ENCODE measurements at places on chromosomes 2 and 18.
A peak's percentile ranks its signal among the peaks of the same experiment; 100 is the strongest.

DNA sequence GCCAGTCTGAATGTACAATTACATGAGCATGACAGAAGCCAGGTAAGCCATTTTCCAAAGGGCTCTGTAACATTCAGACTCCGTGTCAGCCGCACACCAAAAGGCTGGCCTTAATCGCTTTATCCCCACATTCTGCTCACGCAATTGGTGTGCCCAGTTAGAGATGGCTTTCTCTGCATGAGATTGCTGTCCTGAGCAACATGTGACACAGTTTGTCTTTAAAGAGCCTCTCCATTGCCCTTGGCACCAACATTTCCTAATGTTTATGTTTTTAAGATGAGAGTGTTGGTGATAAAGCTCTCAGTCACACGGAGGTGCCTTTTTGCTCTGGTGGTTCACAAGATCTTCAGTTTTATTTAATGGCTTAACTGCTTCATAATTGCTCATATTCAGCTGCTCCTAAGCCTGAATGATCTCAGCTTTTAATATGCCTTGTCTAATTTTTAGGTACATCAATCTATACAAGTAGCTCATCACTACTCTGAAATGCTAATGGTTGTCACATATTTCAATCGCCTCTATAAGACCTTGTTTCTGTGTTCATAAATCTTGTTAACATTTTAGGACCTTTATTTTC, 164.8 kb upstream of the ACVR2A start:
- no peak for DNase-seq

GRCh38 chr2:108533832-108534583, at the start of gene LIMS1:
TSS of gene LIMS1 (plus strand) at chr2:108534470. CDS start at chr2:108534563, 93 bp downstream.
- DNase-seq: peak; percentile 81

DNA sequence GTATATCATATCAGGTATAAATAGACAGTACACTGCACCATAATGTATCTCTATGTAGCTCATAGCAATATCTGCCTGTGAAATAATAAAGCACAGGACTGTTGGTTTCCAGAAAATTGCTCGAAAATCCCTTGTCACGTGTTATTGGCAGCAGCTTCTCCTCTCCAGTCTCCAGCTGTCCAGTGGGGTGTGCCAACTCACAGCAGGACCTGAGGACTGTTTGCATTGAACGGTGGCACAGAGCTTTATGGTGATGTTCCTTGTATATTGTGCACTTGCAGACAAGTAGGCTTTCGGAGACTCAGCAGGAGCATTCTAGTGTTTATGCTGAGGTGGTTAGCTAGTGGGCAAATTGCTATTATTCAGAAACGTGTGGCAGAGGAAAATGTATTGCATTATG, 182.2 kb upstream of the ATP5MC3 start:
- no peak for DNase-seq

DNA sequence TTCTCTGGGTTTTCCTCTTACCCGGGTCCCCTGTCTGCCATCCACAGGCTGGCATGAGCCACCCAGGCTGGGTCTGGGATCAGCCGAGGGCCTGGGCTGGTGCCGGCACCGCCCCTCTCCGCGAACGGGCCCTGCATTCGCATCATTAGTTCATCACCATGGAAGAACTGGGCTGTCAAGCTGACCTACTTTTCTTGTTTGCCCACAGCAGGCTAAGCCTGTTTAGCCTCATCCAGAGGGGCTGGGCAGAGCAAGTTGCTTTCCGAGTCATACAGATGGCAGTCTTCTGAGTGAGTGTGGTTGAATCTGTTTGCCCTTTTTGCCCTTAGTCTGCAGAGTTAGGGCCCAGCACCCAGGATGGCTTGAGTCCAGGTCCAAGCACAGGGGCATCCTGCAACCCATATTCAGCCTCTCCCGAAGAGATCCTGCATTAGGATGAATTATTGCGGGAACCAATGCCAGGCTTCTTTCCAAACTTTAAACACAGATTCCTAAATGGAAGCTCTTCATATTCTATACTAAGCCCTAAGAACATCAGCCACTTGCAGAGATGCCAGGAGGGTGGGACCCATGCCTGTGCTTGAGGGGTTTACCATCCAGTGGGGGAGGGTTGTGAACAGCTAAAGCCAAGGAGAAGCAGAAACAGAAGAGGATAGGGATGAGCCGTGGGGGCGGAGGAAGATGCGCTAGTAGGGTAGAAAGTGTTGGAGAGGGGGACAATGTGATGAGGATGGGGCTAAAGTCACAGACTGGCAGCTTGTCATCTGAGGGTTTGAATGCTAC, 68.0 kb downstream of the NPAS2 start:
- DNase-seq: no peak

DNA sequence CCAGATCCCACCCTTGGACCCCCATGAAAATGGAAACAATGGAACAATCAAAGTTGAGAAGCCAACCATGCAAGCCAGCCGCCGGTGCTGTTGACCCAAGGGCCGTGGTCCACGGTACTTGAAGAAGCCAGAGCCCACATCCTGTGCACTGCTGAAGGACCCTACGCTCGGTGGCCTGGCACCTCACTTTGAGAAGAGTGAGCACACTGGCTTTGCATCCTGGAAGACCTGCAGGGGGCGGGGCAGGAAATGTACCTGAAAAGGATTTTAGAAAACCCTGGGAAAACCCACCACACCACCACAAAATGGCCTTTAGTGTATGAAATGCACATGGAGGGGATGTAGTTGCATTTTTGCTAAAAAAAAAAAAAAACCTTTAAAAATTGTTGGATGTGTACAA, 26.5 kb upstream of the TXNDC2 start:
- no peak for DNase-seq

- DNase-seq: peak; percentile 53
Observed at GRCh38 chr2:172253190-172254052, 150.7 kb upstream of the DLX2 start.

GRCh38 chr2:185221-185620, 78.6 kb downstream of the SH3YL1 start:
- DNase-seq: no peak

GRCh38 chr2:236200378-236200777, 32.2 kb upstream of the GBX2 start:
- no peak for DNase-seq

DNA sequence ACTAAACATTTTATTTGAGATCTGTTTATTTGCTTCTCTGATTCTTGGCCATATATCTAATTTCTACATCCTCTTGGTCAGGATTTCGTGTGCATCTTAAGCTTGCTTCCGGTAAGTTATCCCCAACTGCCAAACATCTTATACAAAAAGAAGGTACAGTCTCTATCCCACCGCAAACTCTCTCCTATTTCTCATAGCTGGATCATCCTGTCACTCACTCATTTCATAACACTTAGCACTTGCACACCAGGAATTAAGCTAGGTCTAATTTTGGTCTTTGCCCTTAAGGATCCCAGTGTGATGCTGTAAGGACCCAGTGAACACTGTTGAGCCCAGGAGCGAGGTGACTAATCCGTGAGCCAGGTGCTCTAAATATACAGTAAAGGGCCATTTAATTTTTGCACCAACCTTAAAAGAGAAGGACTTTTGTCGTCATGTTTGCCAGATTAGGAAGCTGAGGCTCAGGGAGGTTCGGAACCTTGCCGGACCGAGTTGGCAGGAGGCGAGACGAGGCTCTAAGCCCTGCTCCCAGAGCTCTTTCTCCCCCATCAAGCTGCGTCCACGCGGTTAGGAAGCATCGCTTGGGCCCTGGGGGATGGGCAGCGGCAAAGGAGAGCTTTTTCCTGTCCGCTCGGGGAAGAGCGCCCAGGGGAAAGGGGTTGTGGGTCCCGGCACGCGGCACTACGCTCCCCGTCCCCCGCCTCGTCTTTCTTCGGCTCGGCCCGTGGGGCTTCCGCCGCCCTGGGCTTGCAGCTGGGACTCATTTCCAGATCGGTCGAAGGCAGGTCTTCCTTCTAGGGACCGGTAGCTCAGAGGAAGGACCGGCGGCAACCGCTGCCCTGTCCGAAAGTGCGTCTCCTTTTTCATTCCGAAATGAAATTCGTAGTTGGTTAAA, 4.1 kb upstream of the ITPRIPL1 start:
- peak; percentile 48 for DNase-seq

DNA sequence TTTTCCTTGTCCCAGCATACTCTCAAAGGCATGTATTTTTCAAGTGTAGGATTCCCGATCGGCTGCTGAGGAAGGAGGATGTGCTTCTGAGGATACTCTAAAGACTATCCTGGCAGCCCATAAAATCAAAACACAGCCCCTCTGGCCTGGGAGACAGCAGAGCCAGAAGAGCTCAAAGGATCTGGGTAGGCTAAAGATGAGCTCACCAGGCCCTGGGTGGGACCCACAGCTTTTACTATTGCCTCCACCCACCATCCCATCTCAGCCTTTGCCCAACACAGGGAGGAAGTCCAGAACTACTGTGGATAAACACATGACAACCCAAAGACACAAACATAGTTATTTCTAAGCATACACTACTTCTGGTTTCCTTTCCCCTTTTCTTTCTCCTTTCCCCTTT, 79.1 kb upstream of the ZFP36L2 start:
- DNase-seq: no peak

GRCh38 chr18:43664487-43665008, 387.3 kb upstream of the SYT4 start:
- no peak for DNase-seq

GRCh38 chr2:176650104-176650837, 381.0 kb downstream of the MTX2 start:
- DNase-seq: no peak

DNA sequence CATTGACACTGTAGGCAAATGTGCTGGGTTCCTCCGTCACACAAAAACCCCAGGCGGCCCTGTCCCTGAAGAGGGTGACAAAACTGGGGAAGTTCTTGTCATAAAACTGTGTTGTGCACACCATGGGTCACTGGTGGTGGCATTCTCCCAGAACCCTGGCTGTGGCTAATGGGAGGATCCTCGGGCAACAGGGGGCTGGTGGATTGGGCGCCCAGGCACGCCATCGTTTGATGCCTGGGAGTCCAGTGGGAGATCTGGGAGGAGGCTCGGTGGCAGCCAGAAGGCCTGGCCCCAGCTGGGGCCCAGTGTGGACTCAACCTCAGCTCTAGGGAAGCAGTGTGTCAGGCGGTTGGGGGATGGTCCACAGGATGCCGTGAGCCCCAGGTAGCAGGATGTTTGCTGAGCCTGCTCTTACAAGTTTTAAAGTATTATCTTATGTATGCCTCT, 140.7 kb downstream of the ACOXL start:
- DNase-seq: no peak

GRCh38 chr2:144099780-144100377, 420.0 kb downstream of the ZEB2 start:
- DNase-seq: no peak

DNA sequence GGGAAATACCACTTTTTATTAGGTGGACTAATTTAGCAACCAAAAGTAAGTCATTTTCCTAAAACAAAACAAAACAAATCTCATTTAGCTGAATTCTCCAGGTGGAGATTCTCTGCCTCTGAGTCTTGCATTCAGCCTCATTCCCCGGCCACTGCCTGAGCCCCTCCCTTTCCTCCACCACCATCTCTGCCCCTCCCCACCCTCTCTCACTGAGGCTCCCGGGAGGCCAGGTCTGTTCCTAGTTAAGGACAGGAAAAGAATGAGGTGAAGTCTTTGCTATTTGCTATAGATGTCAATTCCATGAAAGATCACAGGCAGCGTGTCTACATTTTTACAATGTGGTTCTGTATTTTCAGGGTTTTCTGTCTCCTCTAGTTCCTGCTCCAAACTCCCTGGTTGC, 83.0 kb upstream of the SOX11 start:
- DNase-seq: no peak

- DNase-seq: no peak
Observed at GRCh38 chr2:100753881-100754280, 66.1 kb upstream of the NPAS2 start.

DNA sequence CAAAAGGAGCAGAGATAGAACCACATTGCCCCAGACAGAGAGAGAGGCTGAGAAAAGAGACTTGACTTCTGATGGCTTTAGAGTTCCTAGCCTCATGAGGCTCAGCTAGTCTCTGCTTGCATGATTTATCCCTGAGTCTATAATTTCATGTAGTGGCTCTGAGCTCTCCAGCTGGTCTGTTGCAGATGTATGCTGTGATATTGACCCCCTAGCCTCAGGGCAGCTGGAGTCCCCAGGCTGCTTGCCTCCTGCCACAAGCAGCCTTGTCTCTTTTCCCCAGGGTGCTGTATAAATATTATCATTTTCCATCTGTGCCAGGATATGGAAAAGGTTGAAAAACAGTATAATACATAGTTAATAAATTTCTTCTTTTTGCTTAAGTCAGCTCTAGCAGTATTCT, 467.6 kb upstream of the CWC22 start:
- no peak for DNase-seq

DNA sequence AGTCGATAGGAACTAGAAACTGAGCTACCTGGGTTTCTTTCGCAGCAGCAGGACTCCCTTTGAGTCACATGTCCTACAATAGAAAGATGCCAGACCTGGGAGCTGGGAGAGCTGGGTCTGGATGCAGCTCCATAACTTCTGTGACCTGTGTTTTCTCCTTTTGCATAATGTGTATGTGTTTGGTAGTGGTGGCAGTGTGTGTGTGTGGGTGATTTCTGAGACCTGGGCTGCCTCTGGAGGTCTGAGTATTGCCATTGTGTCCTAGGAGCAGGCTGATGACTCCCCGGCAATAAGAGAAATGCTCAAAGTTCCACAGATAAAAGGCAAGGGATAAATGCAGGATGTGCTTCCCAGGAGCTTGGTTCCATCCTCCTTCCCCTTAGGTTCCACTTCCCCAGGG, 6.4 kb downstream of the WNT10A start:
- DNase-seq: no peak

- no peak for DNase-seq
Observed at GRCh38 chr2:42029639-42030199, 18.1 kb upstream of the PKDCC start.

DNA sequence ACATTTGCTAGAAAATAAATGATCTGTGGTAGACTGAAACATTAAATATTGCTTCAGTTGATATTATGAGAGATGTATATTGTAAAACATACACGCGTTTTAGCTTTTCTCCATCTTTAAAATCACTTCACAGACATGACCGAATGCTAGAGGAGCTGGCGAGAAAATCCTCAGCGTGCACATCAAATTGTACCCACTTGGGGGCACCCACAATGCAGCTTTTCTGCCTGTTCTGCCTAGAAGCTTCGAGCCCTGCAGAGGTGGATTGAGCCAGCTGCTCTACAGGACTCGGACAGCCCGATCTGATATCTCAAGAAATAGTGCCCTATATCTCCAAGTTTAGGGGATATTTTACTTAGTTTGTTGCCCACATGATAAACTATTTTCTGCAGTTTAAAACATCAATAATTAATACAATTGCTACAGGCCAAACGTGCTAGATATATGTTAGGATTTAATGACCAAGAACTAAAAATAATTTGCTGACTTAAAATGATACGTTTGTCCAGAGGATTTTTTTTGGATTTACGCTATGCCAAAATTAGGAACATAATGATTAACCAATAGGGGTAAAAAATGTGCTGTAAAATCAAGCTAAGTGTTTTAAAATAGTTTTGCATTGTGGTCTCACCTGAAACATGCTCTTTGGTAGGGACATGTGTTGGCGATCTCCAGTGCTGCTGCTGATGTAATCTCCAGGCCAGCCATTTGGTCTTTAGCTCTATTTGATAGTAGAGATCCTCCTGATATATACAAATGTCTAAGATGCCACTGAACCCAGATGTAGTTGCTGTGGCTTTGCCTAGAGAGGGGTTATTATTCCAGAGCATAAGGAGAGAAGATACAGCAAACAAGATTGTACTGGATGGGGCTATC, 22.3 kb upstream of the ATP5MC3 start:
- peak; percentile 45 for DNase-seq
